ENCODE measurements at places on chromosomes 2 and 18.

DNA sequence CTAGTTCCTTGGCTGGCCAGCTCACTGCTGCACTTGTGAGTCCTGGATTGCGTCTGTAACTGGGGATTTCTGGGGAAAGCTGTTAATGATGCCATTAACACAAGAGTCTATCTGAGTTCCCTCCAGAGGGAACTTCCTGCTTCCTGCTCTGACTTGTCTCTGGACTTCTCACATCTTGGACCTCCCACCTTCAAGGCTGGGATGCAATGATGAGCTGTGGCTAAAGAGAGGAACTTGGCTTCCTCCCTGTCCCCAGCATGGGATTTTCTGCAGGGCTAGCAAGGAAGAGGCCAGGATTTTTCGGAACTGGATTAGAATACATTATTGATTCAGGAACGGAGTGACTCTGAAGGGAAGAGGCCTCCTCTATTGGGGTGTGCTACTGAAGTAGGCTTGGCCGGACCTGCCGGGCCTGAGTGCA lies 155.5 kb downstream of the CLIP4 start:
- peak; percentile 93 for DNase-seq

DNA sequence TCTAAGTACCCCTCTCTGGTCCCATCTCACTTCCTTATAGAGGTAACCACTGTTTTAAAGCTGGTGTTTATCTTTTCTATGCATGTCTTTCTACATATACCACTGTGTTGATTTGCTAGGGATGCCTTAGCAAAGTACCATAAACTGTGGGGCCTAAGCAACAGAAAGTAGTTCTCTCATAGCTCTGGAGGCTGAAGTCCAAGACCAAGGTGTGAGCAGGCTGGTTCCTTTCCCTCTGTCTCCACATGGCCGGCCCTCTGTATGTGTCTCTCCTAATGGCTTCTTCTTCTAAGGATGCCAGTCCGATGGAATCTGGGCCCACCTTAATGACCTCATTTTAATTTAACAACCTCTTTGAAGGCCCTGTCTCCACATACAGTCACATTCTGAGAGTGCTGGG lies 40.8 kb upstream of the ROCK2 start:
- DNase-seq: no peak

DNA sequence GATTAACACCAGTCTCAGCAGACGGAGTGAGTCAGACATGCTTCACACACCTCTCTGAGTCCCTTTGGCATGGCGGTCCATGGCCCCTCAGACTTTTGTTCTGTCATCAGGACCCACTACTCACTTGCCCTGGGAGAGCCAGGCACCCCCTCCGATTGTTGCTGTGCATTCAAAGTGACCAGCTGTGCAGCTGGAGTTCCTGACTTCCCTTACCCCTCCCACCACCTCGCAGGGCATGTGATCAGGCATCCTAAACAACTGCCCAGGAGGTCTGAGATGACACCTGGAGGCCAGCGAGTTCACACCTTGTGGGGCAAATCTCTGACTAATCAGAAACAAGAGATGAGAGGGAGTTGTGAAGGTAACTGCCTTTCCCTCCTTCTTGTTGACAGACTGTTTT lies 35.3 kb upstream of the HDAC4 start:
- peak; percentile 17 for DNase-seq

GRCh38 chr2:9652898-9653479 lies 22.2 kb upstream of the YWHAQ start:
- DNase-seq: no peak

GRCh38 chr2:208978946-208979345 lies 444.9 kb upstream of the MAP2 start:
- DNase-seq: no peak

DNA sequence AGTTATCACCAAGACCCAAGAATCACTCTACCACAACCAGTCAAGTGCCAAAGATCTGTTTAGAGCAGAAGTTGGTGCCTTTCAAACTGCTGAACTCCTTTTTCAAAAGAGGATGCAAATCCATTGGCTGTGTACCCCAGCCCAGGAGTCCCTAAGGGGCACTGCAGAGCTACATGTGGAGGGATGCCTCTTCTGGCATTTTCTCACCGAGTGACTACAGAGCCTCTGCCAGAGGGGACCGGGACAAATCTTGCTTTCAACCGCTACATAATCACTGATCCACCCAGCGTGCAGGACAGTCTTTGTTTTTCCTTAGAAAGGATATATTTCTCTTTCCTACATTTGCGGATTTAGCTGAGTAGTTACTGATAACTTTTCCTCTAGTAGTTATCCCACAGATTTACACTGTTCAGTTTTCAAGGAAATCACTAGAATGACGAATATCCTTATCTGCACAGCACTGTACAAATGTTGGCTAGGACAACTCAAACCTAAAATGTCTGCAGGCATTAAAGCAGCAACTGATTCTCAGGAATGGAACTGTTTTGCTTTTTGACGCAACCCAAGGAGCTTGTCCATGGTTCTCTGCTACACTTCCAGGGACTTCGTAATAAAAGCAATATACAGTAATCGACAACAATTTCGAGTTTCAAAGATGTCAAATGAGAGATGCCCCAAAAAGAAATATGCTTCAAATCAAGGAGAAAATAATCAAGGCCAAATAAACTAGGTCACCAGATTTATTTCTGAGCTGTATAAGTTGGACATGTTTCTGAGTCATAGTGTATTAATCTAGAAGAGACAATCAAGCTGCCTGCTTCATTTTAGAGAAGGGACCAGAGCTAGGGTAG lies 24.1 kb downstream of the EPB41L3 start:
- DNase-seq: no peak

GRCh38 chr2:141522048-141522447 lies 608.8 kb downstream of the LRP1B start:
- no peak for DNase-seq

DNA sequence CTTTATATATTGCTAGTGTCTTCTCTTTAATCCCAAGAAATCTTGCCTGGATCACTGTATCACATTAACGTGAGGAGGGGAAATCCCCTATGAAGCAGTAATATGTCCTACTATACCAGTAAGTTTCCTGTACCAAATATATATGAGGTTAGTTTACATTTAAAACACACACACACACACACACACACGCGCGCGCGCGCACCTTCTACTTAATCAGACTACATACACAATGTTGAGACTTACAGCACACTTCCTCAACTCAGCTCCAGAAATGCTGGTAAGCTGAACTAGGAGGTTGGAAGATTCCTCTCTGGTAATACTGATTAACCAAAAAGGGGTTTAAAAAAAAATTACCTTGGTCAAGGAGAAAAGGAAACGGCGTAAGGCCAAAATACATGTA lies 49.3 kb downstream of the USP34 start:
- DNase-seq: no peak

DNA sequence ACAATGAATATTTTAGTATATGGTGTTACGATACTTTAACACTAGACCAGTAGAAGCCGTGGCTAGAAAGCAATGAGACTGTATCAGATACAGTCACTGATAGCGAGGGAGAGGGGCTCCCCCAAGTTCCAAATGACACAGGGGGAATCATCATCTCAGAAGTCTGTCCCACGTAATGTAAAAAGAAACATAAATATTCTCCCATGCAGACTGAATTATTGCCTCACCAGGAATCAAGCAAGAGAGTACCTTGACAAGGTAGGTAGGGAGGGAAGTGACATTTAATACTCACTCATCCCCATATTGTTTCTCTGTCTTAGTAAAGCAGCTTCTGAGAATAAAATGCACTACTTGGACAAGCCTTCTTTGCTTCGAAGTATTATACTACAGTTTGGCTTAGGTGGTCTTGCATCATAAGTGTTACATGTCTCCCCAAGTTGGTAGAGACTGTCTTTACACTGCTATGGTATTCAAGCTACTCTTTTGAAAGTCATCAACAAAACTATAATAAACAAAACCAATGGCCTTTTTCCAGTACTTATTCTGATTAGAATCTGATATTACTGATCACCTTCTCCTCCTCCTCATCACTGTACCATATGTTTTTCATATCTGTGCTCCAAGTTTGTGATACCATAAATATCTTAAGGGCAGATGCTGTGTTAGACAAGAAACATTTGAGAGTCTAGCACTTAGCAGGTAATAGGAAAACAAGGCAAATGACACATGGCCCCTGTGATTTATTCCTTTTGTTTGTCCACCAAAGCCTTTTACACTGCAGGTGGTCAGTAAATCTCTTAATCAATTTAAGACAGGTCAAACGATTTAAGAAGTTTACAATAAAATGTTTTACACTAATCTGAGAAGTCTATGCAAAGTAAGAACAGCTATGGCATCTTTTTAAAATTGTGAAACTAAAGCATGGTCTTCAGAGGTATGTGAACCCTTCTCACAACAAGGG lies 2.7 kb downstream of the LAPTM4A start:
- DNase-seq: peak; percentile 23

- no peak for DNase-seq
Observed at GRCh38 chr2:150126143-150126740, 361.2 kb downstream of the RND3 start.

- DNase-seq: peak; percentile 51
Observed at GRCh38 chr2:130728007-130728454, 839 bp upstream of the GPR148 start.

GRCh38 chr2:218815244-218815637 lies 16.4 kb downstream of the PRKAG3 start:
- DNase-seq: no peak

GRCh38 chr2:109244750-109245382 lies 115.9 kb downstream of the SH3RF3 start:
- DNase-seq: no peak

GRCh38 chr2:134703426-134703825 lies 15.4 kb downstream of the TMEM163 start:
- no peak for DNase-seq

DNA sequence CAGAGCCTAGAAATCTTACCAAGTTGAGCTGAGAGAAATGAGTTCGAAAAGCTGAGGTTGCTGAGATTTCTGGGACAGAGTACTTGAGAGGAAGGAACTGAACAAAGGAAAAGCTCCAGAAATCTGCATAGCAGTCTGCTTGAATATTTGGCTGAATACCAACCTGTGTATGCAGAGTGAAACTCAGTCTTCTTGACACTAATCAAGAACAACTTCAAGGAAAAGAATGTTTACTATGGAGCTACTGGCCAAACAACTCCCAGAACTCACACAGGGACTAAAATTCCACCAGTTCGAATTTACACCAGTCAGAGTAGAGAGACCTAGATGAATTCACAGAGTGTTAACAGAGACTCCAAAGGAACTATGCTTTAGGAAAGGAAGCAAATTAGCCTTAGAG lies 66.5 kb downstream of the USP37 start:
- peak; percentile 84 for DNase-seq

DNA sequence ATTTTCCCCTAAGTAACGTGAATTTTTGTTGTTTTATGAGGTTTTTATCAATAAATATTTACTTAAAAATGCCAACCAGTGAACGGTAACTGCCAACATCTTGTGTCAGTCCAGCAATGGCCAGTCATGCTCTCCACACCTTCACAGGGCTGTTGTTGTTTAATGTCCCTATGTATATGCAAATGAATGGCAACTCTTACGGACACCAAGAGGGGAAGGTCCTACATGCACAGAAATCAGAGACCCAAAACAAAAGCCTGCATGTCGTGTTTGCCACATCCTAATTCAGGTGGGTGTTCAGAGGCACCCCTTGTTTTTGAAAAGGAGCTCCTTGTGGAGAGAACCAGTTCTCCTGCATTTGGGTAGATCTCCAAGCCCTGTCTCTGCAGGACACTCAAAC lies 4.8 kb upstream of the FTCDNL1 start:
- DNase-seq: no peak

- DNase-seq: no peak
Observed at GRCh38 chr2:136008205-136008865, 22.9 kb upstream of the DARS1 start.

GRCh38 chr2:66888791-66889631 lies 454.1 kb downstream of the MEIS1 start:
- no peak for DNase-seq

DNA sequence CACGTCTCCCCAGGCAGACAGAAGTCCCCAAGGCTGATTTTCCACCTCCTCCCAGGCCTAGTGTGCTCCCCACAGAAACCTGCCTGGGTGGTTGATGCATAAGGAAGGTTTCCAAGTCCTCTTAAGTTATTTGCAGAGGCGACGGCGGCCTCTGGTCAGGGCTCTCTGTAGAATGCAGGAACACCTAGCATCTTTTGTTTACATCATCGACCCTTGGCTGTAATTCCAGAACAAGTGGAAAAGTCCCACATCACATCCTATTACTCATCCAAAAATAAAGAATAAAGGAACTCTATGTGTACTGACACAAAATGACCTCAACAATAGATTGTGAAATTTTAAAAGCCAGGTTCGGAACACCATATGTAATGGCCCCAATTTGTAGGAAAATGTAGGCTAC lies 211.1 kb downstream of the ALPK2 start:
- DNase-seq: no peak

DNA sequence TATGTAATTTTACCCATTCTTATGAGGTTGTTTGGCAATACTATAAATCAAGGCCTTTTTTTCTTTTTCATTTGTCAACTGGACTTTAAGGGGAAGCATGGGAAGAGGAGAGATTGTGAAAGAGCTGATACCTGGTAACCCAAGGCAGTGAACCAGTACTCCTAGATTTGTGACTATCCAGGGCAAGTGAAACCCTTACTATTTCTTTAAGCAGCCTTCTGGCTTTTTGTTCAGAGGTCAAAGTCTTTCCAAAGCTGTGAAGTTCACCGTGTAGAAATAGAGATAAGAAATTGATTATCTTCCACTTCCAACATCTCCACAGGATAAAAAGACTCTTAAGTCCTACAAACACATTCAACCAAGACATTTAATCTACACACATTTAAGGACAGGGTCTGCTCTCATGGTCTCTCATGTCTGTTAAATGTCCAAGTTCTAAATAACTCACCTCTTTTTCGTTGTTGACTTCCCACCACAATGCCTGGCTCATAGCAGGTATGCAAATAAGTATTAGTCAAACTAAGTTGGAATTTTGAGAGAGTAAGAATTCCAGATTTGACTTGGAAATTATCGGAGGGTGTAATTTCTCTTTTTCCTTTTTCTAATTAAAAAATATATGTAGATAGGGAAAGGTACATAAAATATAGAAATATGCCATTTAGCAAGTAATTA lies 485.8 kb downstream of the STK39 start:
- peak; percentile 62 for DNase-seq

DNA sequence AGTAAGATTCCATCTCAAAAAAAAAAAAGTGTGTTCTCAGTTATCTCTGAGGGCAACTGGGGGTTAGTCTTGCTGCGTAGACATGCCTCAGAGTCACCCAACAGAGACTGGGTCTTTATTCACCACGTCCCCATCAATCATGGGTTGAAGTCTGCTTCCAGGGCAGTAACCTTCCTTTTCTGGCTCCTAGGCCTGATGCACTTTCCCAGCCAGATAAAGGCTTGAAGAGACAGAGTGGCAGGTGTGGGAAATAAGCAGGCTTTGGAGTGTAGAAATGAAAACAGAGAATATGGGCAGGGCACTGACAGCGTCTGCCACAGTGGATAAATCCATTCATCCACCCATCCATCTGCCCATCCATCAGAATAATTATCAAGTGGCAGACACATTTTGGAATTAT lies 134.1 kb upstream of the LGALSL start:
- DNase-seq: no peak
